A172 (cell line): ENCODE measurements at places on chromosomes 1 and 21.

DNA sequence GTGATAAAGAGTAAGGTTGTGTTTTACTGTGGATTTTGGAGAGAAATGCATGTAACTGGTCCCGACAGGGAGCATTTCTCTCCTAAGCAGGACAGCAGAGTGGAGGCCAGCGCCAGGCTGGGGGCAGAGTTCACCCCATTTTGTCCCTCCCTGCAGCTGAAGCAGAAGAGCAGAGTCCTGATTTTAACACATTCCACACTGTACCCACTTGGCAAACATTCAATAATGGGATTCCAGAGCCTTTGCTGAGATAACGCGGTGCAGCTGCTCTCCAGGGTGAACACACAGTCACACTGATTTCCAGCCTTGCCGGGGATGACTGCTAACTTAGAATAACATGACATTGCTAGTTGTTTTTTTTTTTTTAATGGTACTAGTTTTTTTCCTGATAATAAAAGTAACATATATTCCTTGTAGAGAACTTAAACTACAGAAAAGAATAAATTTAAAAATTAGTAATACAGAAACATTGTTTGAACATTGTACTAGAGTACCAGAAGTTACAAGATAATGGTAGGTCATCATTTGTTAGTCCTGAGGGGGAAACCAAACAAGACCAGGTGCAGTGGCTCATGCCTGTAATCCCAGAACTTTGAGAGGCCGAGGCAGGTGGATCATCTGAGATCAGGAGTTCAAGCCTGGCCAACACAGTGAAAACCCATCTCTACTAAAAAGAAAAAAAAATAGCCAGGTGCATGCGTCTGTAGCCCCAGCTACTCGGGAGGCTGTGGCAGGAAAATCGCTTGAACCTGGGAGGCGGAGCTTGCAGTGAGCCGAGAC is 77.2 kb downstream of the SCCPDH start:
- no peak for DNase-seq

DNA sequence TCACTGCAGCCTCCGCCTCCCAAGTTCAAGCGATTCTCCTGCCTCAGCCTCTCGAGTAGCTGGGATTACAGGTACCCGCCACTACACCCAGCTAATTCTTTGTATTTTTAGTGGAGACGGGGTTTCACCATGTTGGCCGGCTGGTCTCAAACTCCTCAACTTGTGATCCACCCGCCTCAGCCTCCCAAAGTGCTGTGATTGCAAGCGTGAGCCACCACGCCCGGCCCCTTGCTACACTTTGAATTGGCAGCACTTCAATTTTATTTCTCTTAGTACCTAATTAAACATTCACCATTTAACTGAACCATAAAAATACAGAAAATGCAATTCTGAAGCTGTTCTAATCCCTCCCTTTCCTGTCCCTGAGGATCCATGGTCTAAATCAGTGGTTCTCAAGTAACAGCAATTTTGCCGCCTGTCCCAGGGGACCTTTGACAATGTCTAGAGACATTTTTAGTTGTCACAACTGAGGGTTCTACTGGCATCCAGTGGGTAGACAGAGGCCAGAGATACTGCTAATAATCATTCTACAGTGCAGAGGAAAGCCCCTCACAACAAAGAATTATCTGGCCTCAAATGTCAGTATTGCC is 4.3 kb upstream of the BCL2L15 start:
- no peak for DNase-seq

DNA sequence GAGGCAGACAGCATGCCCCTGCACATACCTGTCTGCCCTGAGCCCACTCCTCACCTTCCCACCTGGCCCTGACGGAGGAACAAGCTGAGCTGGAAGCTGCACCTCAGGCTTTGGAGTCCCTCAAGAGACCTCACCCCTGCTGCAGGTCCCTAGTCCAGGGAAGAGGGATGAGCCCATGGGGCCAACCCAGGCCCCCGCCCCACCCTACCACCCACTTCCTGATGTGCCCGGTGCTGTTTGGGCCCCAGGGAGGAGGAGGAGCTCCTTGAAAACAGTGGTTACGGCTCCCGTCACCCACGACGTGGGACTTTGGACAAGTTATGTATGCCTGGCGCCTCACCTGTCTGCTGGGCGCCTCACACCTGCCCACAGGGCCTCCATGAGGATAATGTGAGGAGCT is 250.2 kb downstream of the NPHP4 start:
- DNase-seq = no peak

DNA sequence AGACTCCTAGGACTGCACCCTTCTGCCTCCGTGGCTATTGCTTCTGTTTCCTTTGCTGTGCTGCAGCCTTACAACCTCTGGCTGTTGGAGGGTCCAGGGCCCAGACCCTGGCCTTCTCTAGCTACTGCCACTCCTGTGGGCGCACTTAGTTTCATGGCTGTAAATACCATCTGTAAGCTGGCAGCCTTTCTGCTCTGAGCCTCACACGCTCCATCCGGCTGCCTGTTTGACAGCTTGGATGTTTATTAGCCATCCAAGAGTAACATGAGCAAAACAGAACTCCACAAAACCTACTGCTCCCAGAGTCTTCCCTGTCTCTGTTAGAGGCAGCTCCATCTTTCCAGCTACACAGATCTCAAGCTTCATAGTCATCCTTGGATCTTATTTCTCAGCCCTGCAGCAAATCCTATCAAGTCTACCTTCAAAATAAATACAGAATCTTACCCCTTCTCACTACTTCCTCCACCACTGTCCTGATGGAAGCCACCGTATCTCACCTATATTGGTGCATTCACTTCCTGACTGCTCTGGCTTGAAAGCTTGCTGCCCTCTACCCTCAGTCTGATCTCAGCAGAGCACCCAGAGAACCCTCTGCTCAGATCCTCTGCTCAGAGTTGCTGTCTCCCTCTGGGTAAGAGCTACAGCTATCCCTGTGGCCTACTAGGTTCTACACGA is 19.1 kb downstream of the SLC25A33 start:
- DNase-seq = no peak

GRCh38 chr1:37923551-37923889 is 23.3 kb downstream of the INPP5B start:
- no peak for DNase-seq

DNA sequence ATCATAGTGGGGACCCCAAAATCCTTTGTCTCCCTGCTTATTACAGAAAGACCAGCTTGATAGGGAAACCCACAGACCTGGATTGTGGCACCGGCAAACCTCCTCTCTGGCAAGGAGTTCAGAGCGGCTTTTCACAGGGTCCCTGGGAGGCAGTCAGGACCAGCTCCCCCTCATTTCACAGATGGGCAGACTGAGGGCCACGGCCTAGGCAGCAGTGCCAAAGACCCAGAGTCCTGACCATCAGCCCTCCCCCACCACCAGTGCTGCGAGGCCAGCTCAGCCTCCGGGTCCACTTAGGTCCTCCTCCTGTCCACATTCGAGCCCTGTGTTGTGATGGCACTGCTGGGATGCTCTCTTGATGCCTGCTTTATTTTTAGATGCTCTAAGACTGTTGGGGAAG is 57.2 kb downstream of the CAMK2N1 start:
- DNase-seq = no peak

DNA sequence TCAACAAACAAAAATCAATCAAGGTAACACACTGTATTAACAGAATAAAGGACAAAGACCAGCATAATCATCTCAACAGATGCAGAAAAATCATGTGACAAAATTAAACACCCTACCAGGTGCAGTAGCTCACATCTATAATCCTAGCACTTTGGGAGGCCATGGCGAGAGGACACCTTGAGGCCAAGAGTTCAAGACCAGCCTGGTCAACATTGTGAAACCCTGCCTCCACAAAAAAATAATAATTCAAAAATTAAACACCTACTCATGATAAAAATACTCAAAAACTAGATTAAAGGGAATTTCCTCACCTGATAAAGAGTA is 35.3 kb downstream of the PIK3R3 start:
- DNase-seq = no peak

GRCh38 chr1:198330982-198331615 is 174.3 kb downstream of the NEK7 start:
- no peak for DNase-seq

DNA sequence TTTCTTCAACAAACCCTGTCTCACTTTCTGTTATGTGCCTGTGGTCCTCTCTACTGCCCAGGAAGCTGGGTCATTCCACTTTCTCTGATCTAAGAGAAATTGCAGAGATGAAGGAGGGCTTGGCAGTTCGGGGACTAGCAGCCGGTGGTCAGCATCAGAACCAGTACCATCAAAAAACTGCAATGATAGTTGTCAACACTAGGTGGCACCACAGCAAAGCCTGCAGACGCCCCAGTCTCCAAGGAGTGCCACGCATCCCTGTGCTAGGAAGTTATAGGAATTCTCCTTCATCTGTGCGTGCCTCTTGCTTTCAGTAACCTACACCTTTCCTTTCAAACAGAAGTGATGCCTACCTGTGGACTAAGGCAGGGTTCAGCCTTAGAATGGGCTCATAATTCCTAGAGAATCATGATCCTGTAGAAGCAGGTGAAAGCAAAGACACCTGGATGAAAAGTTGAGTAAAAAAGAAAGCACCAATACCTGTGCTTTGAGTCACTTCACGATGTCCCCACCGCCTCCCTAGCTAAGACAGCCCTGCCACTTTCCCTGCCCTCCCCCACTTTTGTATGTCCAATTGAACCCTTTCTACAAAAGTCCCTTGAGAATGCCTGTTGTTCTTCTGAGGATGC is 129.2 kb downstream of the ADAMTS1 start:
- peak; percentile 73 for DNase-seq

DNA sequence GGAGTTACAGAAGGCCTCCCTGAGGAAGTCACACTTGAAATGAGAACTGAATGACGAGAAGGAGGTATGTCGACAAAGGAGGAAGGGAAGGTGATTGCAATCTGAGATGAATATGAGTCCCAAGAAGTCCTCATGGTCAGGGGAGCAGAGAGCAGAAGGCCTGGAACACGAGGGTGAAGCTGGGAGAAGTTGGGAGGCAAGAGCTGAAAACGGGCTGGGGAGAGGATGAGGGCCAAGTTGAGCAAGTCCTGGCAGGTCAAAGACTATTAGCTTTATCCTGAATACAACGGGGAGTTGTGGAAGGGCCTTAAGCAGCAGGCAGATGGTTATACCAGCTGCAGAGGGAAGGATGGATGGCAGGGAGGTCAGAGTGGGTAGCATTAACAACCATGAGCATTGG is 89.5 kb downstream of the KCNJ15 start:
- DNase-seq = no peak

DNA sequence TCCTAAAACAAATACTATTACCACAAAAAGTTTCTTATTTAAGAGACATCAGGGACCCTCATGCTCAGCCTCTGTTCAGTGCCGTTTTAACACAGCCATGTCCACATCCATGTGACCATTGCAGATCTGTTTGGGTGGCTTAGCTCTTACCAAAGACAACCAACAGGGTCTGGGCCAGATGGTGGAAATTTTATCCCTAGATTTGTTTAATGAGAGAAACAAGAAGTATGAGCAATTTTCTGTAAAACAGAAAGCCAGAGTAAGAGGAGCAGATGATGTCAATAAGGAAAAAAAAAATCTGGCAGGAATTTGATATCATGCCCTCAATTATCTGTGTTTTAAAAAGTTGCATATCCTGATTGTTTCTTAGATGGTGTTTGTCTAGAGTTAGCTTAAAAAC is 299.9 kb downstream of the TM2D1 start:
- DNase-seq = no peak

- no peak for DNase-seq
These were observed 165.8 kb upstream of the EDN2 start for GRCh38 chr1:41650028-41650880.

GRCh38 chr1:10897321-10897980 is 101.0 kb upstream of the CASZ1 start:
- peak; percentile 12 for DNase-seq

GRCh38 chr1:46036894-46037839 is 95.3 kb downstream of the PIK3R3 start:
- peak; percentile 73 for DNase-seq

DNA sequence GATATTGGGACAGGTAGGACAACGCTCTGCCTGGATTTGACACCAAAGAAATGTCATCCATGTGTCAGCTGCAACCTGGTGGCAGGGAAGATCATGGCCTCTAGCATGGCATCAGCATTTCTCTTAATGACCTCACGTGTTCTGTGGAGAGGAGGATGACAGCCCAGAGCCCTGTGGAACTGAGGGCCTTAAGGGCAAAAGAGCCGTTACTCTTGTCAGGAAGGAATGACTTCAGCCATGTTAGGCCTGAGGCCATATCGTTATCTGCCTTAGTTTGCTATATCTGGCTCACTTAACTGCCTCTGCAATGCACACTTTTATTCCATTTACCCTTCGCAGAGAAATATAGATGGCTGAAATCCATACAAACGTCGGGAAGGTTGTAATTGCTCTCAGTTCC is 83.2 kb upstream of the PBX1 start:
- no peak for DNase-seq

DNA sequence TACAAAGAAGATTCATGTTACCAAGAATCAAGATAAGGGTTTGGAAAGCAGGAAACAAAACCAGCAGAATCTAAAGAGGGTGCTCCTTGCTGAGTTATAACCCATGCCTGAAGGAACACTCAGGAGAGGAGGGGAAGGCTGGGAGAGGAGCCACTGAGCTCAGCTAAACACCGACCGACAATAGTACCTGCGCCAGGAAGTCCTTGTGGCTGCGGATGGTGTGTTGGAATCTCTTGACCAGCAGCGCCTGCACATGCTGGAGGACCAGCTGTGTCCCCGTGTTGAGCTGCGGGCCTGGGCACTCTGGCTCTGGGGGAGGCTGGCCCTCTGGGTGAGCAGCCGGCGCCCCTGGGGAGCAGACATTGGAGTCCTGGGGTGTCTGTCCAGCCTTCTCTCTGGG is 89.4 kb downstream of the ABCA4 start:
- DNase-seq = no peak

DNA sequence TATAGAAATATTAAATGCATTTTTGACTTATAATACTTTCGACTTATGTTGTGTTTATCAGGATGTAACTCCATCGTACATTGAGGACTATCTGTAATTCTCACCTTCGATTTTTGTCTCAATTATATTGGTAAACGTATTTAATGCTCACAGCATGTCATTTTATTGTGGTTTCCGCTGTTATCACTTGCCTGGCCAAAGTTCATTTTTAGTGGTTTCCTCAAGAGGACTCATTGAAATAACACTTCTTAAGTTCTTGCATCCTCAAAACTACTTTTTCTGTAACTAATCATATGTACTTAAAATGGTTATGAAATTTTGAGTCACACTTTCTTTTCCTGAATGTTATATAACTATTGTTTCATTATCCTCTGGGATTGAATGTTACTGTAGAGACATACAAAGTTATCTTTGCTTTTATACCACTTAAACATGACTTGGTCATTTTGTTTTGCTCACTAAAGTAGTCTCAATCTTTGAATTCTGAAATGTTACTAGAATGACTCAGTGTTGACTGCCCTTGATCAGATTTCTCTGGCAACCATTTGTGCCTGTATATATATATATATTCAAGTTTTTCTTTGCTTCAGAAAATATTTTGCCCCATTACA is 289.6 kb upstream of the PROX1 start:
- DNase-seq = no peak
